NCI-H1930 (cell line): ENCODE measurements at places on chromosomes 12 and 14.

DNA sequence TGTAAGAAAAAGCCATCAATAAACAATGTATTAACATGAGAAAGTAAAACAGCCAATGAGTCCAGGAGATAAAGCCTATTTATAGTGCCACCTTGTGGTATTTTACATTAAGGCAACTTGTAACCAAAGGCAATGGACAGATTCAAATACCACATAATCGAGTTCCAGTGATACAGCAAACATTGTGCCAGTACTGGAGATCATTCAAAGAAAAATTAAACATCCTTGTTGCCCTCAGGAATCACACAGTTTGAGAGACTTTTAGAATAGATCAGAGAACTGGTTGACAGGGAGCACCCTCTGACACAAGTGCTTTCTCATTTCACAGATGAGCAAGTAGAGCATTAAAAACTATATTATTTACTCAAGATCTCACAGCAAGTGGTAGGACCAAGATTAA, 98.1 kb downstream of the DDHD1 start:
- no peak for DNase-seq

DNA sequence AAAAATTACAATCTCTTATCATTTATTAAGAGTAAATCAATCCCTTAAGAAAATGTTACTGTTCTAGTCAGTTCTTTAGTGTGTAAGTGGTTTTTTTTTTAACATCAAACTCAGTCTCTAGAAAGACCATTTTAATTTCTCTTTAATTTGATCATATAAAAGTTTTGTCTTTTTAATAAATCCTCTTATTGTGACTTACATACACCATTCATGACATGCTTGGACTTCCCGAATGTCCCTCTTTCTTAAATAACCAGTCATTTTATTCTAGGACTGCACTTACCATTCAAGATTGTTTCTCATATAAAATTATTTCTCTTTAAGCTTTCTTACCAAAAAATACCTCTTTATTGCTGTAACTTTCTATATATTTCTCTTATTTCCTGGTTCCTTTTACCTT, 60.8 kb upstream of the EVL start:
- DNase-seq: no peak

DNA sequence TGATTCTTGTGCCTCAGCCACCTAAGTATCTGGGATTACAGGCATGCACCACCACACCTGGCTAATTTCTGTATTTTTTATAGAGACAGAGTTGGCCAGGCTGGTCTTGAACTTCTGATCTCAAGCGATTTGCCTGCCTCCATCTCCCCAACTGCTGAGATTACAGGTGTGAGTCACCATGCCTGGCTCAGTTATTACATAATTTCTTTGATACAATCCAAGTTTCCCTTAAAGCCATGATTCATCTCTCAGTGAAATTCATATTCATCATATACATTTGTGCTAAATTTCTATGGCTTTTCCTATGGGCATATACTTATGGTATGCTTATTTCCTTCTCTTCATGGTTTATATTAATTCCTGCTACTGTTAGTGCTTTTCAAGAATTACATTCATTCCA, 29.1 kb upstream of the PZP start:
- no peak for DNase-seq

GRCh38 chr12:105822131-105823105, 316.3 kb downstream of the NUAK1 start:
- DNase-seq: no peak

- no peak for DNase-seq
Observed at GRCh38 chr12:132247718-132248452, 81.5 kb downstream of the GALNT9 start.

GRCh38 chr14:96741151-96741977, 55.8 kb upstream of the VRK1 start:
- peak; percentile 34 for DNase-seq

DNA sequence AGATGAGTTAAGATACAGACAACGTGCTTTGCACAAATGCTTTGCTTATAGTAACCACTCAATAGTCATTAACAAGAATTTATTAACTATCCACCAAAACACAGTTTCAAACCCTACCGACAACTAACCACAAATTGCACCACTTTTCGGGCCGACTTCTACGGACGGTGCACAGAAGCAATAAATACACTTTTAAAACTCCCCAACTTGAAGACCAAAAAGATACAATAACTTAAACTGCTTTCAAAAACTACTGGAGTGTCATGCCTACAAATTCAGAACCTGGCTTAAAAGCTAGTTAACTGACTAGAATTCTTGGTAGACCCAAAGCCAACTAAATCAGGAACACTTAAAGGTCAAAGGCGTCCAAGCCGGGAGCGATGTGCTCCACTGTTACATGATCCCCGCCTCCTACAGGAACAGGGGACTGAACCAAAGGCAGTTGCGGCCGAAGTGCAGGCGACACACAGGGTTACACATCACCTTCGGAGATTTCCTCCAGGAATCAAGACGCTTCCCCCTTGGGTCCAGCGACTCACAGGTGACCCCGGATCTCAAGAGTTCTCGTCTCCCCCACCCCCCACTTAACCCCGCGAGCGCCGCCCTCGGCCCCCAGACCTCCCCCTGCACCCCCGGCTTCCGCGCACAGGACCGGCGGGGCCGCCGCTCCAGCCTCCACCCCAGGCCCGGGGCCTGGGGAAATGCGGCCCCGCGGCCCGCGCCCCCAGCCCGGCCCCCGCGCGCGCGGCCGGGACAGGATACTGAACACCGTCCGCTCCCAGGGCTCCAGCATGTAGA, 507 bp downstream of the SPTSSA start:
- DNase-seq: peak; percentile 22
